GM13977 (cell line): ENCODE measurements at places on chromosomes 13 and 19.
A peak's percentile ranks its signal among the peaks of the same experiment; 100 is the strongest.

GRCh38 chr13:78884571-78884970 is 225.6 kb upstream of the OBI1 start:
- DNase-seq, result no peak

- no peak for DNase-seq
These were observed 97.3 kb downstream of the GGACT start for GRCh38 chr13:100491164-100491842.

- DNase-seq, result no peak
These were observed 1256.5 kb downstream of the EFNB2 start for GRCh38 chr13:105278943-105279381.

GRCh38 chr13:102599426-102600012 is 2.7 kb downstream of the TPP2 start:
- DNase-seq, result no peak

DNA sequence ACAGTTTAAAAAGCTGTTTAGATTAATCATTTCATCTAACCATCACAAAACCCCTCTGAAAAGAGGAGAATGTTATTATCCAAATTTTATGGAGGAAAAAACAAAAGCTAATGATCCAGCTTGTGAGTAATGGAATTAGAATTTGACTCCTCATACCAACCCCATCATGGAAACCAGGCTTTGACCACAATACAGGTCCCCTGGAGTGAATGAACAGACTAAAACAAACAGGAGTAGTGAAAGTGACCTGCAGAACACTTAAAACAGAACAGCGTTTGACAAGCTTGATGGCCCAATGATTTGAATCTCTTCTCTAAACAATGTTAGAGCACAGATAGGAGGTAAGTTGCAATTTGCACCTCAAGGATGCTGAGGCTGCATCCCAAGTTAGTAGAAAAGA is 230.0 kb downstream of the DCT start:
- DNase-seq, result no peak

GRCh38 chr13:84784443-84785153 is 902.3 kb upstream of the SLITRK1 start:
- no peak for DNase-seq

GRCh38 chr13:109379930-109380329 is 406.5 kb downstream of the IRS2 start:
- DNase-seq, result no peak

DNA sequence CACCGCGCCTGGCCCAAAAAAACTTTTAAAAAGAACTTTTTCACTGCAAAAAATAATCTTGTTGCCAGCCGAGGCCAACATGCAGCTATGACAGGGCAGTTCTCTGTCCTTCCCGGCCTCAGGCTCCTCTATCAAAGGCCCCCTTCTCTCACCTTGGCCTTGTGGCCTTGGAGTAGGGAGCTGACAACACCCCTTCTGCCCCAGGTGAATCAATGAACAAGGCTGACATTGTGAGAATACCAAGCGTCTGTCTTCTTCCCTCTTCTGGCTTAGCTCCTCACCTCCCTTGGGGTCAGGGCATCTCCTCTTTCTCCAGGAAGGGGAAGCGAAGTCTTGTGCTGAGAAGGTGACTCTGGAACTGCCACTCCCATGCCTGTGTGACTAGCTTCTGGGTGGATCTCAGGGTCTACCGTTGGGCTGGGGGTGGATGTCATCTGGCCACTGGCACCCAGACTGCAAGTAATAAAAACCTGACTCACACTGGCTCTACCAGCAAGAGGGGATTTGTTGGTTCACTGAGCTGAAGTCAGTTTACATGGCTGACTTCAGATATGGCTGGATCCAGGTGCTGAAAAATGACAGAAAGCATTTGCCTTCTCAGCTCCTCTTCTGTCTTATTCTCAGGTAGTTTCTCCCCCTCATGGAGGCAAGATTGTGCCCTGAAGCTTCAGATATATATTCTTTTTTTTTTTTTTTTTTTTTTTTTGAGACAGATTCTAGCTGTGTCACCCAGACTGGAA is 6.3 kb downstream of the C19orf38 start:
- peak; percentile 1 for DNase-seq

- no peak for DNase-seq
These were observed 8.5 kb downstream of the SPATA13 start for GRCh38 chr13:24168979-24169378.

- peak; percentile 70 for DNase-seq
These were observed 9.1 kb upstream of the LILRB5 start for GRCh38 chr19:54266133-54266532.

GRCh38 chr13:105530468-105530867 is 1005.0 kb downstream of the EFNB2 start:
- DNase-seq, result no peak

DNA sequence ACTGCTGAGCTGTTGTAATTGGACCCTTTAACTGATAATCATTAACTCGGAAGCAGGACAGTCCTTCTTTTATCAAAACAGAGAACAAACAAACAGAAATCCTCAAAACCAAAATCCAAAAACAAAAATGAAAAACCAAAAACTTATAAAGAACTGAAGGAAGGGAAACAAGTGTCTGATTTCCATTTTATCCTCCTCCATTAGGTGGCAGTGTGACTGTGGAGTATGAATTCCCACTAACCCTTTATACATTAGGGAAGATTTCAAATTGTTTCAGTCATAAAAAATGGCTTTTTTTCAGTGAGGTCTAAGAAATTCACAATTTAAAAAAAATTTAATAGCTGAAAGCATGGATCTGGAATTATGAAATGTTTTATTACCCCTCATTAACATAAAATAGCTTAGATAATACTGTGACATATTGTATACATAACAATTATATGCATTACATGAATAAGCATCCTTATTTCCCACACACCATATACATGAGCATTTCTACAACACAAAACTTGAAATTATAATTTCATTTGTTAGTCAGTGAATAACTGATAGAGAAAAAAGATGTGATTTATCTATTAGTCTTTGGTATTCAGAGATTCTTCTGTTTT is 1074.3 kb upstream of the PCDH9 start:
- DNase-seq, result peak; percentile 17

- DNase-seq, result no peak
These were observed 38.7 kb upstream of the CYSLTR2 start for GRCh38 chr13:48615049-48615448.

DNA sequence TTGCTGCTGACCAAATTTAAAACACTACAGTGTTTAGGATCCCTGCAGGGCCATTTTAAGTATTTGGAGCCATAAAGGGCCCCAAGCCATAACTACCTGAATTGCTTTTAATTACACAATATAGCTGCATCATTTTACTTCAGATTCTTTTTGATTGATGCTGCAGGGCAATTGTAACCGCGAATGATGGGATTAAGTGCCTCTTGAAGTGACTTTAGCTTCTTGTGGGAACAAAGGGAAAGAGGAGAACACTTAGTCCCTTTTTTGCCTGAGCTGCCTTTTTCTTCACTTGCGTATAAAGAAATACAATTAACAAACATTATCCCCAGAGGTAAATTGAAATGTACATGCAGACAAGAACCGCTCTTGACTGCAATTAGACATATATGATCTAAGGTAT is 228.5 kb downstream of the ZIC5 start:
- DNase-seq, result no peak

DNA sequence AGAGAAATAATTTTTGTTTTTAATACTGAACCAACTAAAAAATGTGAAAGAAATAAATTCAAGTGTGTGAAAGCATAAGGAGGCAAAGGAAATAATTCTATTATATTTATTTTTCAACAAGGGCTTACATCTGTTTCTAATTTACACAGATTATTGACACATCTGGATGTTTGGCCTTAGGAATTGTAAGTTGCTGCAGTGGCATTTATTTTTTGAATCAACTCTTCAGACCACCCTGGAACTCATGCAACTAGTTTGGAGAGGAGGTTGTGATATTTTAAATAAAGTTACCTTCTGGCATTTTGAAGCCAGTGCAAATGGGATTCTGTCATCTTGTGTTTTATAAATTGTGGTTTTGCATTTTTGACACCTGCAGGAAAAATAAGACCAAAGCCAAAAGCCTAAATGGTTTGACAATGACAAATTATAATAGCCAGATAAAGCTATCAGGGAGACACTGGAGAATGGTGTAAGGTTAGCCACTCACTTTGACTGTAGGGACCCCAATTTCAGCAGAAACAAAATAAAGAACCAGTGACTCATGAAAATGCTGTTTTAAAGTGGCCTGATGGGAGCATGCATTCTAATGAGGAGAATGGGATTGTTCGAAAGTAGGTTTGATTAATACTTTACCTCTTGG is 192.9 kb downstream of the KLF5 start:
- DNase-seq, result no peak

DNA sequence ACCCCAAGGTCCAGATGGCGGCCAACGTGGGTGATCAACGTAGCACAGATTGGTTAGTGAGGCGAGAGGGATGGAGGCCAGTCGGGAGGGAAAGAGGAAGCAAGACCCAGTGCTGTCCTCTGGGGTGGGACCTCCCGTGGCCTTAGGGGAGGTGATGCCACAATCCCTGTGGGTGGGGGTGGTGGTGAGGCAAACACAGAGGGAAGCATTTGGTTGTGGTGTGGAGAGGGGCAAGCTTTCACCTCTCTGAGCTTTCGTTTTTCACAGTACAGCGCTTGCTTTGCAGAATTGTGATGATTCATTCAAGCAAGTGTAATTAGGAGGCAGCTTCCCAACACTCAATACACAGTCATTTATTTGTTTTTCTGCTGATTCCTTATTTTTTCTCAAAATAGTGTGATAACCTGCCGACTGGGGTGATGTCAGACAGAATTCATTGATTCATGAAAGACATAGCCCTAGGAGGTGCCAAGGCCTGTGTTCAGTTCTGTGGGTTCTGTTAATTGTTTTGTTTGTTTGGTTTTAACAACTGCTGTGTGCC is 2.4 kb downstream of the LENG8 start:
- DNase-seq, result no peak

DNA sequence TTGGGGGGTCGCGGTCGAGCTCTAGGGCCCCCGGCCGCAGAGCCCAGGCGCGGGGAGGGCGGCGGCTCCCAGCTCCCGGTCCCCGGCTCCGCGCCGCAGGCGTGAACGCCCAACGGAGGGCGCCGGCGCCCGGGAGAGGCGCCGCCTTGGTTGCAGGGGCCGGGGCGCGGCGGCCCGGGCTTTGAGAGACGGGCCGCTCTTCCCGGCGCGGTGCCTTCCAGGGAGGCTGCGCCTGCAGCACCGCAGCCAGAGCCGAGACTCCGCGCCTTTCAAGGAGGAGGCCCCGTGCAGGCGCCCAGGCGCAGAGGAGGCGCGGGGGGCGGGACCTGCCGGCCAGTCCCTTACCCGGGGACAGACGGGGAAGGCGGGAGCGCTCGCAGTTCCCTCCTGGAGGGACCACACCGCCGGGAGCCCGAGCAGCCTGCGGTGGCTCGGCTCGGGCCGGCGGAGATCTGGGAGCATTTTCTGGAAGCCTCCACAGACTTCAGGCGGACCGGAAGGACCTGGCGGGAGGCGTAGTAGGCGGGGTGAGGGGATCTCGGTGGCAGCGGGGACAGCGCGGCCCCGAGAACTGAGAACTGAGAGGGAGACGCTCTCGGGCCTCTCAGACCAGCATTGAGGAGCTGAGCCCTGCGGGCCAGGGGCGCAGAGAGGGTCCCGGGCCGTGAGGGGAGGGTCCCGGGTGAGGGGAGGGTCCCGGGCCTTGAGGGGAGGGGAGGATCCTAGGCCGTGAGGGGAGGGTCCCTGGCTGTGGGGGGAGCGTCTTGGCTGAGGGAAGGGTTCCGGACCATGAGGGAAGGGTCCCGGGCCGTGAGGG is 25.5 kb upstream of the MCF2L start:
- peak; percentile 57 for DNase-seq

DNA sequence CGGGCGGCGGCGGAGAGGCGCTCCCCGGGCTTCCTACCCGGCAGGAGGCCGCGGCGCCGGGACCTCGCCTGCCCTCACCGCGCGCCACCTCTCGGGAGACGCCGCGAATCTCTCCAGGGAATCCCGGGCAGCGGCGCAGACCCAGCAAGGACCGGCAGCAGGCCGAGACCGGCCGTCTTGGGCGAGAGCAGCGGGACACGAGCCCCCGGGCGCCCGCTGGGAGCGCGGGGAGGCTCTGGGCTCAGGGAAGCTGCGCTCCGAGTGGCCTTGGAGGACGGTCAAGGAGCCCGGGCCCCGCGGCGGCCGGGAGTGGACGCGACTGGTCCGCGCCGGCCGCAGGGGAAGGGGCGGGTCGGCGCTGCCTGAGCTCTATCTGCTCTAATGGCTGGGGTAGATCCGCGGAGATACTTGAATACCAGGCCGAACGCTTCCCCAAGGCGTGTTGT is 14.7 kb downstream of the CDX2 start:
- peak; percentile 49 for DNase-seq

DNA sequence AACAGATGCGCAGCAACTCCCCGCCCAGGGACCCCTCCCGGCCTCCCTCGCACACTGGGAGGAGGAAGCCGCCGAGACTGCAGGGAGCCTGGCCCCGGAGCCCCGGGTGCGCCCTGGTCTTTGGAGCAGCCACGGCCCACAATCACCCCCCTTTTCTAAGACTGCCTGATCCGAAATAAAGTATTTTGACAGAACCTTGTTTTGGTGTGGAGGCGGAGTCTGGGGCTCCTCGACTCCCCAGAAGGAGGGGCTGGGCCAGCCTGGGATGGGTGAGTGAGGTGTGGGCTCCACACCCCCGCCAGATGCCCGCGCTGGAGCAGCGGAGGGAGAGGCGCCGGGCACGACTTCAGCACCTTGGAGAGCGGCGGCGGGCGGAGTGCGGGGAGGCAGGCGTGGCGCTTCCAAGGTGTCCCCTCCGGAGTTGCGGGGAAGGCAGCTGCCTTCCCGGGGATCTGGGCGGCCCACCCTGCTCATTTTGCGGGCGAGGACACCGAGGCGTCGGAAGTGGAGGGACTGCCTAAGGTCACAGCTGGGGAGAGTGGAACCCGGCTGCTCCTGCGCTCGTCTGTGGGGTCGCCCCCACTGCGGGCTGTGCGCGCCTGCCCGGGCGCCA is 9.4 kb downstream of the SIRT6 start:
- peak; percentile 61 for DNase-seq

- no peak for DNase-seq
These were observed 135.9 kb upstream of the TMTC4 start for GRCh38 chr13:100810481-100810880.

DNA sequence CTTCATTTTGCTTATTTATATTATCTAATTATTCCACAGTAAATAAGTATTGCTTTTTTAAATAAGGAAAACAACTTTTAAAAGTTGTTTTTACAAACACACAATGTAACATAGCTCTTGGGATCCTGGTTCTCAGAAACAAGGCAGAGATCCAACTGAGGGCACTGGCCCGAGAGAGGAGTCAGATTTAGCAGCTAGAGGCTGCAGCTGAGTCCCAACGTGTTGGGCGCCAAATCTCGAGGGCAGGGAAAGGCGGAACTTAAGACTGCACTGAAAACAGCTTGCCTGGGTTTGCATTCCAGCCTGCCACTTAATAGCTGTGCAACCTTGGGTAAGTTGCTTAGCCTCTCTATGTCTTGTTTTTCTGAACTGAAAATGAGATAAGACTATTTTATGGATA is 16.4 kb upstream of the WASF3 start:
- DNase-seq, result no peak

- no peak for DNase-seq
These were observed 11.8 kb downstream of the SH3GL1 start for GRCh38 chr19:4388337-4389063.

- DNase-seq, result no peak
These were observed 233.0 kb upstream of the KLF12 start for GRCh38 chr13:74367193-74367592.

GRCh38 chr19:38686530-38686888 is 39.1 kb downstream of the ACTN4 start:
- peak; percentile 62 for DNase-seq
